ENCODE measurements at places on chromosomes 1 and 21.

DNA sequence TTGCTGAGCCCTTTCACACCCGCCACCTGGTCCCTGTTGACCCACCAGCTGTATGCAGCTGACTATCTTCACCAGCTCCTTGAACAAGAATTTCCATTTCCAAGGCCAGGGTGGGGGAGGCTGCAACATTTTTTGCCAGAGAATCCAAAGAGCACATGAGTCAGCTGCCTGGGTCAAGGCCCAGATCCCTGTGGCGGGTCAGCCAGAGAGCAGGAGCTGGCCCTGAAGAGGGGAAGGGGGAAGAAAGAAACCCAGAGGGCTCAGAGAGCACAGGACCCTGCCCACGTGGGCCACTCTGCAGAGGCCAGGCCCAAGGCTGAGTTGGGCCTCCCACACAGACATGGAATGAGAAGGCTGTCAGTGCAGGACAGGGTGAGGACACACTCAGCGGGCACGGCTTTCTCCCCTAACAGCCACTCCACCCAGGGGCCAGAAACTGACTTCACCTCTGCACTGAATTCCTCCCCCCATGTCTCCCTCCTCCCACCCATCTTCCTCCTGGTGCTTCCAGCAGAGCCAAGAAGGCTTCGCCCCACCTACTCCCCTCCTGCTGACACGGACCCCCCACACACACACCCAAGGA is 28.9 kb downstream of the S100A6 start:
- DNase-seq, result no peak

DNA sequence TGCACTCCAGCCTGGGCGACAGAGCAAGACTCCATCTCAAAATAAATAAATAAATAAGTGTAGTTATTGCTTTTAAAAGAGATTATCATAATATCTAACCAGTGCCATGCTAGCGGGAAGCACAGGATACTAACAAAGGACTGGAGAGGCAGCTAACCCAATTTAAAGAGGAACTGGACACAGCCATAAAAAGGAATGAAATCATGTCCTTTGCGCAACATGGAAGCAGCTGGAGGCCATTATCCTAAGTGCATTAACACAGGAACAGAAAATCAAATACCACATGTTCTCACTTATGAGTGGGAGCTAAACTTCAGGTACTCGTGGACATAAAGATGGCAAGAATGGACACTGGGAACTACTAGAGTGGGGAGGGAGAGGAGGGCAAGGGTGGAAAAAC is 54.9 kb downstream of the TM2D1 start:
- DNase-seq, result no peak

- DNase-seq, result no peak
Measured at GRCh38 chr1:176102768-176103350, 104.2 kb downstream of the COP1 start.

GRCh38 chr1:41355761-41356160 is 5.5 kb upstream of the FOXO6 start:
- DNase-seq, result no peak

DNA sequence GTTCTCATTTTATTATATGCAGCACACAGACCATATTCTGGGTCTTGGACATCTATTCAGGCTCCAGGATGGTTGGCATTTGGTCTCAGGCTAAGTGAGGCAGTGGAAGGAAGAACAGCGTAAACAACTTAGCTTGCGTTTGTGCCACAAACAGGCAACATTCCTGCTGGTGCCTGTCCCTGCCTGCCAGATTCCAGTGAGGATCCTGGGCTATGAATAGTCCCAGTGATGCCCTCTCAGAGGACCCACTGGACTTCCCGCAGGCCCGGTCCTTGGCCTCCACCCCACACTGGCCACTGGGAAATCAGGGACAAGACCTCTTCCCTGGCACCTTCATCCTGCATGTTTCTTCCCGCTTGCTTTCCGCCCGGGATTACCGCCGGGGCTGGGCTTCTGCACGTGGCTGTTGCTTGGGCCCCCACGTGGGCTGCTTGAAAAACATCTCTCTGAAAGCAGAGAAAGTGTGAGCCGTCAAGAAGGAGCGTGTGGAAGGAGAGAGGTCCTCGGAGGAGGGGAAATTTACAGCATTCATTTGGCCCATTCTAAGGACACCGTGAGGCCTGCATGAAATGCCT is 145.1 kb upstream of the WNT4 start:
- no peak for DNase-seq

DNA sequence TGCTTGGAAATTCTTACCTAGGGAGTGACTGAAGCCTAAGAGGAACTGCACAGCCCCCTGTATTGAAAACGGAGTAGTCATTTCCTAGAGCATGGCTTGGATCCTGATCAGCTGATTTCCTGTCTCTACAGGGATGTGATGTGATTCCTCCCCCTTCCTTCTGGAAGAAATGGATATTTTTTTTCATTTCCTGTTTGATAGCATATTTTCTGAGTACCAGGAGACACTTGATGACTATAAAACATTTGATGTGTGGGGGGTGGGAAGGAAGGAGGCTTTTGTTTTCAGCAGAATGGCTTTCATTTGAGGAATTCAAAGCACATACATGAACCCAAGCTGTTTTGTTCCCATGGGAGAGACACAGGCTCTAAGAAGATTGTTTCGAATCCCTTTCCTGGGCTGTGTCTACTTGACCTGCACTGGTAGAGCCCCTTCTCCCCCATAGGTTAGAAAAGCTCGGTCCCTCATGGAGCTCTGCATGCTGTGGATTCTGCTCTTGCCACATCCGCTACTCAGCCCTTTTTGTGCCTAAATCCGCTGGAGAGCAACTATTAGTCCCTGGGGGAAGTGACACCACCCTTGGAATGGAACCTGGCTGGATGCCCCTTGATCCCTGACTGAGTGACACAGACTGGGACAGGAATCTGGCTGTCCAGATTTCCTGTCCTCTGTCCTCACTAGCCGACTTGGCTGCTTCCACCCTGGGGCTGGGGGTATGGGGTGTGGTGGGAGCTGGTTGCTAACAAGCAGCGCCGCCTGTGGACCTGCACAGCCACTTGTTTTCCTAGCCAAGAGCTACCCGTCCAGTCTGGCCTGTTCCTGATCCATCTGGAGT is 71.8 kb upstream of the MACF1 start:
- no peak for DNase-seq

DNA sequence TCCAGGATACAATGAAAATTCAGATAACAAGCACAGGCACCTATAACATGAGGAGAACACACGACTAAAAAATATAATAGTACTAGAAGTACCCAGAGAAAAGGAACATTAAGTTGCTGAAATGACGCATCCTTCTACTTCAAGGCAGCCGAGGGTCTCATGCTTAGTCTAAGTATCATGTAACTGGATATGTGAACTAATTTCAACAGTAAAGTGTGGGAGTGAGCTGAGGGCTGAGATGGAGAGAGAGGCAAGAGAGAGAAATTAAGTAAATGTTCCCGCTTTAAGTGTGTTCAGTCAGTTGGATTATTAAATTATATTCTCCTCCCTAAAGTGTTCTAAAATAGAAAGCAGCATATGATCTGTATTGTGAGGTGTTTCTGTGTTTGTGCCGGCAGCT is 152.2 kb upstream of the KRTAP19-8 start:
- DNase-seq, result no peak

GRCh38 chr1:57058652-57059501 is 93.1 kb upstream of the C8B start:
- DNase-seq, result no peak

- DNase-seq, result no peak
Measured at GRCh38 chr1:182015360-182015759, 46.2 kb downstream of the ZNF648 start.

DNA sequence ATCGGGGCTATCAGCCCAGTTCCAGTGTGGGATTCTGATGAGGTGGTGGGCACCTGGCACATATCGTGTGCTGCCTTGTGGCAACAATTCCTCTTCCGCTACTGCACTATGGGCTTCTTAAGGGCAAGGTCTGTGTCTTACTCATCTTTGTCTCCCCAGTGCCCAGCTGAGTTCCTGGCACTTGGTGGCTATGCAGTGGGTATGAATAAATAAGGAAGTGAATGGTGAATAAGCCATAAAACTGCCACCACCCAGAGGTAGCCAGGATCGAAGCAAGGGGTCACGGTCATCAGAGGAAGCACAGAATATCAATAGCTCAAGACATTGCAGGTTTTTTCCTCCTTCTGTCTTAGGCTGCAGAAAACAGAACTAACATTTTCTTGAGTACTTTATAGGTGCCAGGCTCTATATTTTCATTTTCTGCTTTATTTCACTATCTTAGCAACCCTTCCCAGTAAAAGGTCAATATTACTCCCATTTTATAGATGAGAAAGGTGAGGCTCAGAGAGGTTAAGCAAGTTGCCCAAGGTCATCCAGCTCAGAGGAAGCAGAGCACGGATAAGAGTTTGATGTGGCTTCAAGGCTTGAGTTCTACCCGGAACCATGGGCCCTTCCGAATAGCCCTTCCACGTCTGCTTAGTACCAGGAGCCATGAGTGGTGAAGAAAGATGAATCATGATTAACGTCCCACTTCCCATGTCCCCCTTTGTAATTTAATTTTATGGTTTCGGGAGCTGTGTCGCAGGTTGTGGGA is 10.2 kb downstream of the C1orf94 start:
- DNase-seq, result no peak

DNA sequence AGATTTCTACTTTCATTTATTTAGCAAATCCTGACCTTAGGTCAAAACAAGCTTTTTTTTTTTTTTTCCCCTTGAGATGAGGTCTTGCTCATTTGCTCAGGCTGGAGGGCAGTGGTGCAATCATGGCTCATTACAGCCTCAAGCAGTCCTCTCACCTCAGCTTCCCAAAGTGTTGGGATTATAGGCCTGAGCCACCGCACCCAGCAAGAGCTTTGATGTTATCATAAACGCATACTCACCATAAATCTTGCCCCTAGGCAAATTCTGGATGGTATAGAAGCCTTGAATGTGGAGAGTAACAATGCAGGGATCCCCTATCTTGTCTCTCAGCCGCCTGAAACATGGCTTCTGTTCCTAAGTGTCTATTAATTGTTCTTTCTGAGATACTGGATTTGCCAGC is 24.8 kb upstream of the CLDN8 start:
- no peak for DNase-seq

DNA sequence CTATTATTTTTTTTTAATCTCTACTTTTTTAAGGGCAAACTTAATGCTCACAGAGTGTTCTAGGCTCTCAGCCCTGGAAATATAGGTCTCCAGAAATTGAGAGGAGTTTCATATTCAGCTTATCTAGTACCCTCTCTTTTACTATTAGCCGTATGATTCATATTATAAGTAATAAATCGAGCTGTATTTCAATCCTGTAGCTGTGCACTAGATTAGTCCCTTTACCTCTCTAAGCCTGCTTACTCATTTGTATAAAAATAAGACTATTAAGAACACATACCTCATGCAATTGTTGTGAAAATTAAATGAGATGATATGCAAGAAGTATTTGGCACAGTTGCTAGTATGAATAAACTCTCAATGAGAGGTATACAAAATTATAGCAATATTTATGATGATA is 128.2 kb upstream of the HOOK1 start:
- DNase-seq, result no peak

- no peak for DNase-seq
Measured at GRCh38 chr1:183131166-183131565, 54.9 kb upstream of the LAMC2 start.

GRCh38 chr1:219358080-219358479 is 184.4 kb downstream of the LYPLAL1 start:
- DNase-seq, result no peak

GRCh38 chr1:234433563-234434285 is 45.3 kb downstream of the TARBP1 start:
- no peak for DNase-seq

- DNase-seq, result no peak
Measured at GRCh38 chr1:103170609-103171008, 62.3 kb upstream of the COL11A1 start.

DNA sequence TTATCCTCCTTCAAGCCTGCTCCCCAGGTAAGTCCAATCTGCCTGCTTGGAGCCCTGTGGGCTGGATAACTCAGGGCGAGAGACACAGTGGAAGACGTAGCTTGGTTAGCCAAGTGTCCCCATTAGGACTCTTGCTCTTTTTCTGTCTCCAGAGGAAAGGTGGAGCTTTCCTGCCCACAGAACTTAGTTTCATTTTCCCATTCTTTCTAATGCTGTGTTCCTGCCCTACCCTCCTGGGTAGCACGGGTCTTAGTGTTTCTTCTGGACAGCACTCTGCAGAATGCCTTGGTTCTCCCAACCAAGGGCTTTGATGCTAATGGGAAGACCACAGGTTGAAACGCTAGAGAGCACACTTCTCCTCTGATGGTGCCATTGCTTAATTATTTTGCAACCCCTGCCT is 92.5 kb upstream of the LRRC8D start:
- no peak for DNase-seq

- DNase-seq, result no peak
Measured at GRCh38 chr1:237139732-237140131, 97.7 kb downstream of the RYR2 start.

DNA sequence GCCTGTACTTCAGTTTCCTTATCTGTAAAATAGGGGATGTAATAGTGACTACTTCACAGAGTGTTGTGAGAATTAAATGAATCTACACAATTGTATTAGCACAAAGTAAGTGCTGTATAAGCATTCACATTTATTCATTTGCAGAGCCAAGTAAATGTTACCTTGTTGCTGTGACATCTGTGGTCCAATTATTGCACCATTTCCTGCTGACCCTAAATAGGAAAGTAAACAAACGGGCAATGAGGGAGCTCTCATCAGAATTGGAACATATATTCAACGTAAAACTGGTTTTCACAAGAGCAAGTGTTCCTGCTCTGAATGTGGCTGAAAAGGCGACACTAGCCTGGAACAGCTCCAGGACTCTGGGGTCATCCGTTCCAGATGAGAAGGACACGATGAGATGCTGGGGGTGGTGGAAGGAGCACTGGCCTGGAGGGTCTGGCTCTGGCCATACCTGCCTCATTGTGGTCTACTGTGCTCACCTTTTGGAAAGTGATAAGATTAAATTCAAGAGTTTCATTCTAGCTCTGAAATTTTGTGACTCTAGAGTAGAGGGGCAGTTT is 34.5 kb downstream of the PROX1 start:
- no peak for DNase-seq

- peak; percentile 3 for DNase-seq
Measured at GRCh38 chr1:3050603-3051002, 18.4 kb upstream of the PRDM16 start.

GRCh38 chr1:170134521-170134920 is 11.2 kb upstream of the NTMT2 start:
- no peak for DNase-seq

DNA sequence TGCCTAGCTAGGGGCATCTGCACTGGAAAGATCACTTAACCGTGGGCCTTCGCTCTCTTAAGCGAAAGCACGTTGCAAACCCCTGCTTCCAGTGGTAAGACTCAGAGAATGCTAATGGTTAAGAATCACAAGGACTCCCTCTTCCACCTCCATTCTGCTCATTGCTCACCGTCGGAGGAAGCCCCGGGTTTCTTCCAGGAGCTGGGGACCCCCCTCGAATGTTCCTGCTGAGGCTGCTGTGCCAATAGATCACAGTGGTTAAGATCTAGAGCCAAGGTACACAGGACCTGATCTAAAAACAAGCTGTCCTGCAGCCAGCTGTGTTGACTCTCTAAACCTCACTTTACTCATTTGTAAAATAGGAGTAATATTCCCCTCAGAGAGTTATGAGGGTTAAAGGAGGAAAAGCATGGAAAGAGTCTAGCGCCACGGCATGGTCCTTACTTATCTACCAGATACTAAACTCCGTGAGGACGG is 765 bp downstream of the VAMP3 start:
- DNase-seq, result no peak
